Immature natural killer cell (primary cell): ENCODE measurements at places on chromosomes 16 and 17. TPM values are rescaled to one million over a fixed set of nuclear protein-coding genes. Genes with fewer than 3 reads are reported as not detected.

GRCh38 chr16:14366447-14366846, 263.6 kb downstream of the PARN start:
- no peak for DNase-seq

DNA sequence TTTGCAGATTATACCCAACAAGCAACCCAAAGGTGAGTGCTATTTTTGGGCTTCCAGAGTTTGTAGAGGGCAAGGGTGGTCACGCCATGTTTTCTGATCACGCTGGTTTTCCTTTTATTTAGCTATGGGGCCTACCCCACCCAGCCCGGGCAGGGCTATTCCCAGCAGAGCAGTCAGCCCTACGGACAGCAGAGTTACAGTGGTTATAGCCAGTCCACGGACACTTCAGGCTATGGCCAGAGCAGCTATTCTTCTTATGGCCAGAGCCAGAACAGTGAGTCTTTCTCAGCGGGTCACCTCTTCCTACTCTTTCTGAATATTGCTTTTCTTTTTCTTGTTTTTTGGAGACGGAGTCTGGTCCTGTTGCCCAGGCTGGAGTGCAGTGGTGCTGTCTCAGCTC, 2.5 kb downstream of the FUS start:
- DNase-seq, result no peak

GRCh38 chr17:1076982-1077302, 80.0 kb downstream of the TIMM22 start:
- no peak for DNase-seq

DNA sequence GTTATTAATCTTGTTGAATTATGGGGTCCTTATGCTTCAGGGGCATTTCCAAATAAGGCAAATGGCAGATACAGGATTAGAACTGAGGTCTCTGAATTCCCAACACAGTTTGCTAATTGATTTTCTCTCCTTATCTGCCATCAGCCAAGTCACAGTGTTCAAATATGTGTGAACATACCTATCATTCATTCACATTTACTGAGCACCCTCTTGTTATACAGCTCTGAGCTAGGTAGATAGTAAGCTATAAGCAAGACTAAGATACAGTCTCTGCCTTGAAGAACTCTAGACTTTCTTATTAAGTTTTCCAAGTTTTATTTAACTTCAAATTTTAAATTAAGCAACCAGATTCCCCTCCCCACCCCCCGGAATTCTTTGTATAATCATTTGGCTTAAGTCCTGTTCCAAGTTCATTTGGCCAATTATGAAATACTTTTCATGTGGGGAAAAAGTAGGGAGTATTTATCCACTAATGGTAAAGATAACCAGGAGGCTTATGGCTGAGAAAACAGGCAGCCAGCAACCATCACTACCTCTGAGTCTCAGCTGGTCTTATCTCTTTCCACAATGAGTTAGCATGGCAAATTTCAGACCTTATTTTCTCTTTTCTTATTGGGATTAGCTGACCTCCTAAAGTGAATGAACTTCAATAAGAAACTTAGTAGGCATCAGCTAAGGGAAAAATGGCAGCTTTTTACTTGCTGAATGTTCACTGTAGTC, 31.4 kb upstream of the CORO6 start:
- no peak for DNase-seq

DNA sequence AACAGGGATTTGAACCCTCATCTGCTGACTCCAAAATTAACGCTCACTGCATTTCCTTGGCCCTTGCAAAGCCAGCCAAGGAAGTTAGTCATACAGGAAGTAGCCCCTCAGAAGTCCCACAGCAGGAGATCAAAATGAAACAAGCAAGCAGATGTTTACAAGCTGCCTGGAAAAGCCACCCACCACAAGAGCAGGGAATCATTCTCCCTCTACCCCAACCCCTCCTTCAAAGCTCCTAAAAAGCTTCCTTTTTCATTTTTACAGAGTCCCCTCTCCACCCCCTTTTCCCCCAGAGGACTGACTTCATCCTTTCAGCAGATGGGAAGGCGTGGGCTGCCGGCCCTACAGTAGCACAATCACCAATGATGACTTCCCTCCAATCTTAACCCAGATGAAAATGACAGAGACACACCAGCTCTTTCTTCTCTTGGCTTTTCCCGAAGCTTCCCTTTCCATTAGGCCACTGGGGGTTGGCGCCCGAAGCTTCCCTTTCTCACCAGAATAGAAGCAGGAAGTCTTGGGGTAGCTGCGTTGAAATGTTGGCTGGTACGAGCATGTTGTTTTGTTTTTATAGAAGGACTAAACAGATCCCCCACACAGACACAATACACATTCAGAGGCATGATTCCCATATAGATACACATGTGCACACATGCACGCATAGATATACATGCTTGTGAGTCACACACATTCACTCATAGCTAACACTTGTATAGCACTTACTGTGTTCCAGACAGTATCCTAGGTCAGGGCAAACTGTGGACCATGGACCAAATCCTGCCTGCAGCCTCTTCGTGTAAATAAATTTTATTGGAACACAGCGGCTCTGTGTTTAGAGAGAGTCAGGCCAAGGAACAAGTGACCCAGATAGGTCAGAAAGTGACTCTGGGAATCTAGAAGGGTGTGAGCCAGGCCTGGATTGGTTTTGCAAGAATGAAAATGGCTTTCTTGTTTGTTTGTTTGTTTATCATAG, 17.4 kb downstream of the ITPRIPL2 start:
- DNase-seq, result no peak

Gene RBBP6
- 16.2 TPM for polyA plus RNA-seq

Gene ADCY7
- 97.6 TPM for polyA plus RNA-seq

Gene PNPO
- 21.2 TPM for polyA plus RNA-seq

Gene MBTPS1
- polyA plus RNA-seq, result 49.6 TPM

Gene SLC38A8
- polyA plus RNA-seq, result not detected
